ENCODE measurements at places on chromosomes 3 and 15.

GRCh38 chr3:181933052-181933618 lies 221.4 kb downstream of the SOX2 start:
- no peak for DNase-seq

DNA sequence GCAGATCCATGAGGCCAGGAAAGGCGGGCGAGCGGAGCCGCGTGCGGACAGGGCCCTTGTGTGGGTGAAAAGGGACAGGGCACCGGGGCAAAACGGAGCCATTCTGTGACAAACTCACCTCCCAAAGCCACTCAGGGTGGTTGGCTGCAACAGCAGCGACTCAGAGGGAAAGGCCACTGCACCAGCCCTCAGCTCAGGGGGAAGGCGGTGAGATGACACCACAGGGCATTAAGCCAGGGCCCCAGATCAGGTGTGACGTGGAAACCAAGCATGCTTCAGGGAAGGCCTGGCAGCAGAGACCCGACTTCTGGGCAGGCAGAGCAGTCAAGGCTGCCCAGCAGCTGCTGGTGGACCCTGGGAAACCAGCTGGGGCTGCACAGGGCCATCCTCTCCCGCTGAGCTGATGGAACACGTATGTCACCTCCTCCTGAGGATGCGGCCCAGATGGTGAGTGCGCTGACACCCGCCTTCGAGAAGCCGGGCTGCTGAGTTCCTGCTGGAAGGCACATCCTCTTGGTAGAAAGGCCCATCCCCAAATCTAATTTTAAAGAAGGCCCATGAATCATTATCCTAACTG lies 82.3 kb downstream of the CHSY1 start:
- DNase-seq = no peak

DNA sequence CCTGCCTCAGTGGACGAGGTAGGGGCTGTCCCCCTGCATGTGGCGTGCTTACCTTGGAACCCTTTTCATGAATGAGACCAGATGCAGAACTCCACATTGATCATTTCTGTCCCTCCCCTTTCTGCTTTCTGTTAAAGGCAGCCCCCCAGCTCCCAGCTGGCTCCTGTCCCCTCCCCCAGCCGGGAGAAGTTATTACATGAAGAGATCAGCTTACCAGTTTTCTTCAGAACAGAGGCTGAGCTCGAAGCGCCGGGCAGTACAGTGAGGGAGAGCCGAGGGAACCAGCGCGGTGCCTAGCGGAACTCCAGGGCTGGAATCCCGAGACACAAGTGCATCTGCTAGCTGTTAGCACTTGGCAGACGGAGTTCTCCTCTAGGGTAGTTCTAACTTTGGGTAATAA lies 263.3 kb upstream of the NR2E3 start:
- DNase-seq = no peak

- no peak for DNase-seq
Observed at GRCh38 chr3:183158113-183158512, 4.4 kb downstream of the LAMP3 start.

DNA sequence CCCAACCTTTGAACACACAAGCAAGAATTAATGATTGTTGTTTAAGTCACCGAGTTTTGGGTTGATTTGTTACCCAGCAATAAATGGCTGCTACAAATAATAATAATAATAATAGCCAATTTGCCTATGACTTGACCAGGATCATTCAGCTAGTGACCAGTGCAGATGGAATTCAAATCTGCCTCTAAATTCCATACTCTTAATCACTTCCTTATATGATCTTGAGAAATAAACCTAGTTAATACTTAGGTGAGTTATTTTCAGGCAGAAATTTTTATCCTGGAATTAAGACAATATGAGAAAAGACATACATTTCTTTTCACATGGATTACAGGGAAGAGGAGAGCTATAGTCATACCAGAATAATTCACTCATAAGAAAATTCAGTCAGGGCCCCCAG lies 116.0 kb upstream of the GALNT15 start:
- DNase-seq = no peak

DNA sequence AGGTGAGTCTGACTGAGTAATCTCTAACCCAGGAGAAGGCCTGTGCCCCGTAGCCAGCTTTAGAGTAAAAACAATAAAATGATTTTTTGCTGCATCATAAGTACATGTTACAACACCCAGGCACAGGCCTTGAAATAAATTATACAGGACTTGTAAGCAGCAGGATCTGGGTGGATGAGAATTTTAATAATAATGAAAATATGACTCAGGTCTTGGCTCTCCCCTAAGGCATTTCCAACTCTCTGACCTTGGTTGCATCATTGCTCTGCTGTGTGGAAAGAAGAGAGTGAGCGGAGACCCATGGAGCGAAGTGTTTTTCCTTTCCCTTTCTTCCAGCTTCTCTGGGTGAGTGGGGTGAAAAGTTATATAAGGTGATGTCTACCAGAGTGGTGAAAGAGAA lies 44.6 kb downstream of the EOMES start:
- DNase-seq = no peak

DNA sequence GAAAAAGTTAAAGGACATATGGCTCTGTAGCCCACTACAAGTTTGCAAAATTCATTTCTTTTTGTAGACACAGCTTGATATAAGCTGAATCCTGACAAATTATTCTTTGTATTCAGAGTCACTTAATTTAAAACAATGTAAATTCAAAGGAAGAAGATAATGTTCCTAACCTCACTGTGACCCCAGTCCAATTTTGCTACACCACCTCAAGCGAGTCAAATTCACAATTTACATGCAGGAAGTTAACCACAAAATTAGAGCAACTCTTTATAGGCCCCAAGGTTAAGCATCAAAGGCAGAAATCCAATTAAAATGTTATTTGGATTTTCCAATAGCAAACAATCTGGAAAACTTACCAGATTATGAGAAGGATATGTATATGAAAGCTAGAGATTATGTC lies 119.5 kb upstream of the CNTN6 start:
- no peak for DNase-seq

DNA sequence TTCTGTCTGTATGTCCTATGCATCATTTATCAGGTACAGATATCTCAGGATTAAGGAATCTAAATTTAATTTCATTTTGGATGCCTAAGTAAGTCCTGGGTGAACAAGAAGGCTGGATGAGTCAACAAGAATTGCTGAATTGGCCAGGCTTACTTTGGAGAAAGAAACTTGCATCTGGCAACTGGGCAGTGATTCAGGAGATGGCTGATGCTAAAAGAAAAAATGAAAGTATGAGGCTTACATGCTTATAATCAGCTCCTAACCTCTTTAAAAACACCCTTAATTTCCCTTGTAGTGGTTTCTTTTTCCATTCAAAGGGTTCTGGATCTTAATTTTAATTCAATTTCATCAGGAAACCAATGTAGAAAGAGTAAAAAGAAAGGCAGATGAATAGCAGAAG lies 228.8 kb upstream of the PEX5L start:
- DNase-seq = no peak

- no peak for DNase-seq
Observed at GRCh38 chr3:98032904-98033303, 2.2 kb downstream of the GABRR3 start.

GRCh38 chr3:78792212-78792611 lies 975.6 kb downstream of the ROBO1 start:
- no peak for DNase-seq

GRCh38 chr3:53650424-53650823 lies 156.0 kb downstream of the CACNA1D start:
- DNase-seq = no peak

- no peak for DNase-seq
Observed at GRCh38 chr3:118909763-118910162, 124.9 kb downstream of the IGSF11 start.
